ENCODE measurements at places on chromosomes 7 and 10.

- no peak for DNase-seq
These were observed 15.2 kb downstream of the KRIT1 start for GRCh38 chr7:92230547-92230946.

DNA sequence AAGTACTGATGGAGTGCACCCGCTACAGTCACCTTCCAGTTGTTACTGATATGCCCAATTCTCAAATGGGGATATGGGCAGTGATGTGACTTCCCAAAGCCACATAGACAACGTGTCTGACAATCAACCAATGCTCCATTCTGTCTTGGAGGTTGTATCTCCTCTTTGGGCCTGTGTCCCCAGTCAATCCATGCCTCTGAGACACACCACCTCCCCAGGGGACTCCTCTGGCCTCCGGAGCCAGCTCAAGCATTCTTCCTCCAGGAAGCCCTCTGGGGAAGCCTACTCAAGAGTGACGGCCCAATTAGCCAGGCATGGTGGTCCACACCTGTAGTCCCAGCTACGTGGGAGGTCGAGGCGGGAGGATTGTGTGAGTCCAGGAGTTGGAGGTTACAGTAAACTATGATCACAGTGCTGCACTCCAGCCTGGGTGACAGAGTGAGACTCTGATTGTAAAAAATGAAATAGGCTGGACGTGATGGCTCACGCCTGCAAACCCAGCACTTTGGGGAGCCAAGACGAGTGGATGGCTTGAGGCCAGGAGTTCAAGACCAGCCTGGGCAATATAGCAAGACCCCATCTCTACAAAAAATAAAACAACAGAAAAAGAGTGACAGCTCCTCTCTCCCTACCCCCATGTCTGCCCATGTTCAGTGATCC, 99.5 kb upstream of the TNRC18 start:
- DNase-seq: no peak

DNA sequence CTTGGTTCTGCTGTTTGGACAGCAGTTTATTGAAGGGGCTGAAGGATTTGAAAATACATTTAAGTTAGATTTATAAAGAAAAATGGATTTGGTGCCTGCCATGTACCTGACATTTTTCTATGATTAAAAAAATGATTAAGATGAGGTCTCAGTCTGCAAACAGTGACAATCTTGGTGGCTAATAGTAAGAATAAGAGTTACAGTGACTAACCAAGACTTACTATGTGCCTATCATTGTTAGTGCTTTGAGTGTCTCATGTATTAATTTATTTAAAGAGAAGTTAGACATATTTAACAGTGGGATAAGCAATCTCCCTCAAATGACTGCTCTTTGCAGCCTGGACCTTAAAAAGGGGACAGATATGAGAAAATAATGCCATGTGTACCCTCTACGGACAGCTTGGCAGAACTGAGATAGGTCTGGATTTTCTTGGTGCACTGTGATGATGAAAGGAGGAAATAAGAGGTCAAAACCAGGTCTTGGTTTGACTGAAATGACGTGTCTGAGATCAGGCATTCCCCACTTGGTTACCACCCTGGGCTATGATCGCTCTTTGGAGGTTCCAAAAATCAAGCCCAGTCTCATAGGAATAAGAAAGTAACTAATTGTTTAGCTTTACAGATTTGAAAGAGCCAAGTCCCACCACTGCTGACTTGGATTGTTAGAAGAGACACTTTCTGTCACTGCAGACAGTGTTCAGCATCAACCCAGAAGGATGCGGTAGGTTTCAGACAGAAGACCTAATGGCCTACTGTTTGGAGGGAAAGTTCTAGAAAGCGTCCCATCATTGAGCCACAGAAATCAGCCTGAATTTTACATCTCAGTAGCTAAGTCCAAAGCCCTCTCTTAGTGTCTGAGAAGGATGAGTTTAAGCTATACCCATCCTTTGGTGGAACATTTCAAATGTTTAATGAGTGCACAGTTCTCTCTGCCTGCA, 2.1 kb downstream of the CASP7 start:
- no peak for DNase-seq

DNA sequence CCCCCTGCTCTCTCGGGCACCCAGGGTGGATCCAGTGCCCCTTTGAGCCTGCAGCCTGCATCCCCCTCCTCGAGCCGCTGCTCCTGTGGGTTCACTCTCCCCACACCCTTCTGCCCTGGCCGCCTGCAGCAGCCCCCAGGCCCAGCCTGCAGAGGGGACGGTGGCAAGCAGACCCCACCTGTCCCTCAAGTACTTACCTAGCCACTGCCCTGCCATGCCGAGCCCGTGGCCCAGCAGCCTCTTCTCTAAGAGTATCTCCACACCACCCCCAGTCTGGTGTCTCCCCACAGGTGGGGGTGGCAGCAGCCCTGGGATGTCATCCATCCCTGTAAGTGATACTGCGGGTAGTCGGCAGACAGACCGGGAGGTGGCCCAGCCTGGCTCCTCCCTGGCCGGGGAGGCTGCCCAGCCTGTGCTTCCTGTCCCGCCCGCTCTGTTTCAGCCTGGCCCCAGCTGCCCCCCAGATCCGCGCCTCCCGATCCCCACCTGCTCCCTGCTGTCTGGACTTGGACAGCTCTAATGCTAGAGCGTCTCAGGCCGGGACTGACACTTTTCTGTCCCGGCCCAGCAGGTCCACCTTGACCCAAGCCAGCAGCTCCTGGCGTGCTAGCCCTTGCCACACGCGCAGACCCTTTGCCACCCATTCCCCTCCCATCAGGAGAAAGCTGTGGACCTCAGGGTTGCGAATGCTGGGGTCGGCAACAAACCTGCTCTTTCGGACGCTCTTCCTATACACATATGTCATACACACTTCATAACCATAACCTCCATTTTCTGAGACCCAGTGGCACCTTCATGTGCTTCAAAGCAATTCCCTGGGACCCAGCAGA, 25.0 kb downstream of the YKT6 start:
- DNase-seq: no peak

- DNase-seq: no peak
These were observed 35.3 kb upstream of the ZRANB1 start for GRCh38 chr10:124906551-124907001.

DNA sequence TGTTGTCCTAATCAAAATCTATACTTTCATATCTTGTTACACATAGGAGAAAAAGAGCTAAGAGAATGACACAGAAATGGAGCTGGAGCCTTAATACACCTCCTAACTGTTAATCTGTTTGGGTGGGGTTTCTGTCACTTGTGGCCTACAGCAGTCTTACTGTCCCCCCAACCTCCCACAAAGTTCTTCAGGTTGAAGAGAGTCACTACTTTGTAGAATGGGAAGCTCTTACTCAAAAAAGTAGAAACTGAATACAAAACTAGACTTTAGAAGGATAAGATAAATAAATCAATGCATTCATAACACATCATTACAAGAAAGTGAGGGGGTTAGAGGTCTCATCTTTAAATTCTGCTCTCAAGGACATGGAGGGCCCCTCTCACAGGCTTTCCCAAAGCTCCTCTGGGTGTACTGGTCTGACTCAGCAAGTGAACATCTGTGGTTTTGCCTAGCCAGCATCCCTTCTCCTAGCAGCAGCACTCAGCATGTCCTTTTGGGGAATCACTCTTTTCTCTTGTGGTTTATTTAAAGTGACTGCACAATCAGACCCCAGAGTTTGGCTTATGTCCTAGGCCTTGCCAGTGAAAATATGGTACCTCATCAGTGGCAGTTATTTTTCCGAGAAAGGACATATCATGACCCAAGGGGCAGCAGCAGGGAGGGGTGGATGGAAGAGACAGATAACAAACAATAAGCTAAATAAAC, 2.0 kb upstream of the BLVRA start:
- DNase-seq: no peak

DNA sequence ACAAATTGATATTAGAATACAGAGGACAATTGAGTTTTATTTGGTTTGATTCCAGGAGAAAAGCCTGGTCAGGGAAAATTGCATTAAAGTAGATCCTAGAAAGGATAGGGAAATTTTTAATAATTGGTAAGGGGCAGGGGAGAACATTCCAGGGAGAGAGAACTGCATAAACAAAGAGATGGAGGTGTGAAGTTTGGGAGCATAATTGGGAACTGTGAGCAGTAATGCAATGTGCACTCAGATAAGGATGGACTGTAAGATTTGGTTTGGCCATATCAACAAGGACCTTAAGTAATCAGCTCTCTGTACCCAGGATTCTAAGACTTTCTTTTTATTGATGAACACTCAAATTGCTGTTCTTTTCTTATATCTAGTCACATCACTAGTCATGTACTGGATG, 41.4 kb downstream of the ZMYND11 start:
- no peak for DNase-seq

DNA sequence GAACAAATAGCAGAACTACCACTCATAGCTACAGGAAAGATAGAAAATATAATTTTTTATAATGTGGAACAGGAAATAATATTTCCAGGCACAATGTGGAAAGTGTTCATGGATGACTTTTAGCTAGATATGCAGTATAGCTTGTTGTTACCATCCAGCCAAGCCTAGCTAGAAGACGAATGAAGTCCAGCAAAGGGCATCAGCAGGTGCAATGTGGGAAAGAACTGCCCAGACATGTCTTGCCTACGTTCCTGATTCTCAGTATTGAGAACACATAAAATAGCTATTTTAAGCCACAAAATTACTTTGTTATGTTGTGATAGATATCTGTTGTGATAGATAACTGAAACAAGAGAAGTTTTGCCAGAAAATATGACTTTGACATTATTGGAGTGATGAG, 1690.0 kb upstream of the LRRTM3 start:
- no peak for DNase-seq

GRCh38 chr10:79148452-79149344, 79.9 kb downstream of the ZMIZ1 start:
- DNase-seq: no peak

GRCh38 chr10:91559750-91560149, 73.1 kb downstream of the PPP1R3C start:
- DNase-seq: no peak

DNA sequence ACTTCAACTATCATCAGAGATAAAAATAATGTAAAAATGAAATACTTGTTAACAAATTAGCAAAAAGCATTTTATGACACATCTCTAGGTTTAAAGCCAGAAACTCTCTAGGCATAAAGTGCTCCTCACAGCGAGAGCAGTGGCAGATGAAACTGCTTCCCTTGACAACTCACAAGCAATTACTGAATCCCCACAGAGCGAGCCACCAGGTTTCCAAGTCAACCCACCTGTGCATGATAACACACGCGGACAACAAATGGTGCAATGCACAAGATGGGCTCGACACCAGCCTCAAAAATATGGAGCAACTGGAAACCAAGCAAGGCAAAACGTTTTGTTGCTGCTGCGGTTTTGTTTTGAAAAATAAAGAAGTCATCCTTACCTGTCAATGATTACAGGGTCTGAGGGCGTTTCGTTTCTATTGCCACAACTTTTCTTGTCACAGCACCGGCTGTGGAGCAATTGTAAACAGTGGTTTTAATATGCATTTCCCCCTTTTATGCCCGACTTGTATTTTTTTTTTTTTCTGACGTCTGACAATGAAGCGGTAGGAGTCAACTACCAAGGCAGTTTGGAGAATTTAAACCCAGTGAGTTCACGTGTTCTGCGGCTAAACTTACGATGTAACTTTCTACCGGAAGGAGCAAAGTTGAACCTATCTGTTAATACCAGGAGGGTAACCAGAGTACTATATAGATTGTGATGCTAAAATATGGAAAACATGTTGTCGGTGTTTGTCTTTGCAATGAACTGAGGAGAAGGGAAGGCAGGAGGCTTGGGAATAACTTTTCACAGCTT, 7.0 kb downstream of the EBF3 start:
- no peak for DNase-seq

DNA sequence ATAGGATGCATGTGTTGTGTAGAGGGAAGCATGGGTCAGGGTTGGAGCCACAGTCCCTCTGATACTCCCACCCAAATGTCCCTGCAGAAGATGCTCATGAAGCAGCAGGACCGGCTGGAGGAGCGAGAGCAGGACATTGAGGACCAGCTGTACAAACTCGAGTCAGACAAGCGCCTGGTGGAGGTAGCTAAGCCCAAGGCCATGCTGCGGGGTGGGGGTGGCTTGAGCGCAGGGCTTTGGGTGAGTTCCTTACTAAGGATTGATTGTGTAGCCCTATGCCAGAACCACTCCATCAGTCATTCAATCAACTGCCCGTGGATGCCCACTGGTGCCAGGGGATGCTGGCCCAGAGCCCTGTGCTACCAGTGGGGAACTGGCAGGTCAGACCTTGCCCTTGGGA, 10.3 kb downstream of the TRIM8 start:
- DNase-seq: no peak

DNA sequence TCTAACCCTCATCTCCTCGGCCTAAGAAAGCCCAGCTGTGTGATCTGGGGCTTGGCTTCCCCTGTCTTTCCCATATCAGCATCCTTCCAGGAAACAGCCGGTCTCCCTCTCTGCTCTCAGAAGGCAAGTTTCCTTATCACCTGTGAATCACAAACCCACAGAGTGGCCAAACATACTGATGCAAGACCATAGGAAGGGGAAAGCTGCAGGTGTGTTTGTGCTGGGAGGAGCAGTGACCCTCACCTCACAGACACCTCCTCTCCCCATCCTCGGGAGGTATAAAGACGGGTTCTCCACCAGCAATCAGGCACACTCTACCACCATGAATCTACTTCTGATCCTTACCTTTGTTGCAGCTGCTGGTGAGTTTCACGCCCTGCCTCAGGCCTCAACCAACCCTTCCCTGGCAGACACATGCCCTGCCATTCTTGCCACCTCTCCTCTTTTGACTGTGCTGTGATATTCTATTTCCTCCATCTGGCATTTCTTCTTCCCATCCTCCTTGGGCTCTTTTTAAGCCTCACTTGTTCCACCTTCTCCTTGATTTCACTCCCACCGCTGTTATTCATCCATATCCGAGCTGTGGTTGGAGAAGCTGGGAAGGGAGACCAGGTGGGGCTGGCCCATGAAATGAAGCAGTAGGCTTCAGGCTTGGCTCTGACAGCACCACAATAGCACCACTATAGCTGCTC, at the start of gene PRSS2:
Gene PRSS2 (plus strand): TSS at position 310 of the 692 bp plus-strand sequence. CDS start 13 bp downstream, at position 323.
- DNase-seq: no peak

DNA sequence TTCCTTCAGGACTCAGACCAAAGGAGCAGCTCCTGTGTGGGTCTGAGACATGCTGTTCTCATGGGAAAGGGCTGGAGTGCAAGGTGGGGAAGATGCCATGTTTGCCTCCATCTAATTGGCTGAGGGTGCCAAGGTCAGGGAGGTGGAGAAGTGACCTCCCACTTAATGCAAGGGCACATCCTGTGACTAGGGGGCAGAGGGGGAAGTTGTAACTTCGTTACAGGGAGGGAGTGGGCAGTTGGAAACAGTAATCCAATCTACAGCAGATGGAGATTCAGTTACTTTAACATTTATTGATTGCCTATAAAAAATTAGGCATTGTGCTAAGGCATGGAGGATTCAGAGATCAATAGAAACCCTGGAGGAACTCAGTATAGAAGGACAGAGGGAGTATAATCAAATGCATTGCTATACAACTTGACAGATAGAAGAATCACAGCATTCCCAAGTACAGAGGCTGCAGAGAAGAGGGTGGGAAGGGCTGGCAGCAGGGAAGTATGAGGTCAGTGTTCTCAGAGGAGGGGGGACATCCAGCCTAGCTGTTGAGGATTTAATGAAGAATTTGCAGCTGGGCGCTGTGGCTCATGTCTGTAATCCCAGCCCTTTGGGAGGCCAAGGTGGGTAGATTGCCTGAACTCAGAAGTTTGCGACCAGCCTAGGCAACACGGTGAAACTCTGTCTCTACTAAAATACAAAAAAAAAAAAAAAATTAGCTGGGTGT, 75.9 kb downstream of the CCNY start:
- no peak for DNase-seq

GRCh38 chr10:19812976-19813375, 3.3 kb upstream of the PLXDC2 start:
- DNase-seq: no peak

Measured in kidney epithelial cell (primary cell).